Stimulated activated naive CD8-positive, alpha-beta T cell treated with anti-CD3 and anti-CD28 coated beads, Interleukin-15, Interleukin-2, amounts not matched to agents 100 U/mL and 50 U/mL, for 24 hours (primary cell): ENCODE measurements at places on chromosomes 7 and 10.

DNA sequence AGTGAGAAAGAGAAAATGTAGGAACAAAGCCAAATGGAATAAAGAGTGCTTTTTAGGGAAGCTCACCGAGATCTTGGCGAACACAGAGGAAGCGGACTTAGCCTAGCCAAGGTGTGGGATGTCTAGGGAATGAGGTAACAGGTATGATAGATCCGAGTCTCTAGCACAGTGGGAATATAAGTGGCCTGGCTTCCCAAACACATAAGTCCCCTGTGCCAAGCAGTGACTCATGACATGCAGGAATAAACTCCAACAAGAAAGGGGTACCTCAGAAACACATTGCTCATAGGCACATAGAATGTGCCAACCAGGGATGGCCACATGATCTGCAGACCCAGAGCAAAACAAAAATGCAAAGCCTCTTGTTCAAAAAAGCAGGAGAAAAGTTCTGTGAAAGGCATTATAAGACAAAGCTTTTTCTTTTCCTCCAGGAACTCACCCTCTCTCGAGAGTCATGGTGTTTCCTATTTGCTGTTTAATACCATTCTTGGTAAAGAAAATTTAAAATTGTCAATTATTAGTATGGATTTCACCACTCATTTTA lies 542.5 kb downstream of the GATA3 start:
- DNase-seq = no peak

DNA sequence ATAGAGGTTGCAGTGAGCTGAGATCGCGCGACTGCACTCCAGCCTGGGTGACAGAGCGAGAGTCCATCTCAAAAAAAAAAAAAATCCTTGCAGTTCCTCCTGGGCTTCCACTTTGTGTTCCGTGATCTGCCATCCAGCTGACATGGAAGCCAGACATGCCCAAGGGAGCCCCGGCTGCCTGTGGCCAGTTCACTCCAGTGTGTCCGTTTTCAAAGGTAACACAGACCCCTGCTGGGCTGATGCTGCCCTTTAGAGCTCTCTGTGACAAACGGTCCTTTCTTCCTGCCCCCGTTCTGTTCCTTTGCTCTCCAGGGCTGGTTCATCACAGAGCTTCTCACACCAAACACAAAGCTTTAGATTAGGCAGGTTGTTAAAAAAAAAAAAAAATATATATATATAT lies 130.8 kb downstream of the CUL2 start:
- DNase-seq = no peak

DNA sequence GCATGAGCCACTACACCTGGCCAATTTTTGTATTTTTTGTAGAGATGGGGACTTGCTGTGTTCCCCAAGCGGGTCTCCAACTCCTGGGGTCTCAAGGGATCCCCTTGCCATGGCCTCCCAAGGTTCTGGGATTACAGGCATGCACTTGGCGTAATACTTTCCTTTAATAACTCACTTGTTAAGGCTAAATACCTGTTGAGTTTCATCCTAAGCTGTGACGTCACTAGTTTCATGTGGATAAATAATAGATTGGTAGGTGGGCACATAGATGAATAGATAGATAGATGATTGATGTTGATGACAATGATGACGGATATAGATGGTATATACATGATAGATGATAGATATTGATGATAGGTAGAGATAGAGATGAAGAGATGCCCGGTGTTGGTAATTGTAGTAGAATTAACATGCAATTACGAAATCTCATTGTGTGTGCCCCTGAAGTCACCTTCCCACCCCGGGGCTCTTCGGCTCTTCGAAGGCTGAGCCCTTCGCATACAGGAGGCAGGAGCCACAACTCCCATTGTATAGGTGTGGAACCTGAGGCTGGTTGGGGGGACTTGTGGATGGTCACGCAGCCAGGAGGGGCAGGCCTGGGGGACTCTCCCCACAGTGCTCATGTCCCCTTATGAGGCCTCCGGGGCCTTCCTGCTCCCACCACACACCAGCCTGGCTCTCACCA lies 2.6 kb downstream of the GRIFIN start:
- DNase-seq = no peak

- no peak for DNase-seq
Observed at GRCh38 chr10:94357193-94357592, 5.5 kb downstream of the NOC3L start.

DNA sequence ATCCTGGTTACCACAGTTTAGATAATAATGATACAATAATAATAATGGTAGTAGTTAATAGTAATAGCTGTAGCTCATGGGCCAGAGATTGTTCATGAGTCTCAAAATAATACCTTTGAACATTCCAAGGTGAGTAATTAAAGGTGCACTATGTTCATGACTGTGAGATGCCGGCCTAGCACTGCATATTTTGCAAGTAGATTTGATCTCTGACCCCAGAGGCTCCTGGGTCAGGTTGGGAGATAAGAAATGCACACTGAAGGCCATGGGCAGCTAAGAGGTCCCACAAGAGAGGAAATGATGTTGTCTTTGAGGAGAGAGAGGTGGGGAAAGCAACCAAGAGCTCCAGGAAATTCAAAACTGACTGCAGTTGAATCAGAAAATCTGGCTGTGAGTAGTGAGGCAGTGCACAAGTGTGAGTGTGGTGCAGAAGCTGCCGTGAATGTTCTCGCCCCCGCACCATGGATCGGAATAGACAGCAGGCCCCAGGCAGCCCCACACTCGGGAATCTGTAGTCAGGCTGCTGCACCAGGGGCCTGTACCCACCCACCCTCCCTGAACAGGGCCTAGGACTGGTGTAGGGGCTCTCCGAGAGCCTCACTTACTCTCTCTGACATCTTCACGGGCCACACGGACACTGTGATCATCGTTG lies 11.9 kb downstream of the CPXM2 start:
- no peak for DNase-seq
